ENCODE measurements at places on chromosomes 13 and 19.

GRCh38 chr13:96503481-96503880 is 413.6 kb downstream of the HS6ST3 start:
- DNase-seq = no peak

DNA sequence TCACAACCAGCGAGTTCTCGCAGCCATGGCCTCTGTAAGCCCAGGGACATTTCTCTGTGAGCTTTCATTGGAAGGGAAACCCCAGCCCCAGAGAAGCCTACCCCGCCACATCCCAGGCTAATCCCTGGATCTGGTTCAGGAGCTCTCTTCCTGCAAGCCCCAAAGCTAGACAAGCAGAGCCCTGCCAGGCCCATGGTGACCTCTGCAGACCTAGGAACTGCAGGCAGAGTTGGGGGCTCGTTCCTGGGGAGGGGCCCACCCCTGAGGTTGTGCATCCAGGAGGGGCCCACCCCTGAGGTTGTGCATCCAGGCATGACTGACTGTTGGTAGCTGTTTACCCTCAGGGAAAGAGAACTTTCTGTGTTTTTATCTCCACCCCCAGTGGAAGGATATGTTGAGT is 21.7 kb downstream of the KCTD15 start:
- no peak for DNase-seq

DNA sequence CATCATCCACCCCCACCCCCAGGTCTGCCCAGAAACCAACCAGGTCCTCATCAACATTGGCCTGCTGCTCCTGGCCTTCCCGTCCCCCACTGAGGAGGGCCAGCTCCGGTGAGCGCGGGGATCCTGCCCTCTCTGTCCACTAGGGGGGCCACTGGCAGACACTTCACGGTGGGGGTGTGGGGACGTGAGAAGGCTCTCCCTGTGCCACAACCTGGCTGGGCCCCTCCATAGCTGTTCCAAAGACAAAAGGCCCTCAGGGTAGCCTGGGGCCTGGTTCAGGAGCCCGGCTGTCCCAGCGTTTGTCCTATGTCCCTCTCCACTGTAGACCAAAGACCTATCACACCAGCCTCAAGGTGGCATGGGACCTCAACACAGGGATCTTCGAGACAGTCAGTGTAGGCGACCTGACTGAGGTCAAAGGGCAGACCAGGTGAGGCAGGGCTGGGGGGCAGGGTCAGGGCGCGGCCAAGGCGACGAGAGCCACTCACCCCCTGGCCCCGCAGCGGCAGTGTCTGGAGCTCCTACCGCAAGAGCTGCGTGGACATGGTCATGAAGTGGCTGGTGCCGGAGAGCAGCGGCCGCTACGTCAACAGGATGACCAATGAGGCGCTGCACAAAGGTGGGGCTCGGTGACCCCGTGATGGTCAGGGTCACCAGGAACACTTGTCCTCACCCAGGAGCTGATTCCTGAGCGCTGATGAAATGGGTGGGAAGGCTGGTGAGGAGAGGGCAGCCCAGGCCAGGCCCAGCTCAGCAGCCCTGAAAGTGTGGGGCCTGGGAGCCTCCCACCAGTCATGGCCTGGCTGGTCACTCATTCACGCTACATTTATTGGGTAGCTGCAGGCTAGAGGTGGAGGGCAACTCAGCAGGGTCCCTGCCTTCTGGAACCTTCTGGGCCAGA is 7.9 kb downstream of the DCAF15 start:
- DNase-seq = peak; percentile 35

DNA sequence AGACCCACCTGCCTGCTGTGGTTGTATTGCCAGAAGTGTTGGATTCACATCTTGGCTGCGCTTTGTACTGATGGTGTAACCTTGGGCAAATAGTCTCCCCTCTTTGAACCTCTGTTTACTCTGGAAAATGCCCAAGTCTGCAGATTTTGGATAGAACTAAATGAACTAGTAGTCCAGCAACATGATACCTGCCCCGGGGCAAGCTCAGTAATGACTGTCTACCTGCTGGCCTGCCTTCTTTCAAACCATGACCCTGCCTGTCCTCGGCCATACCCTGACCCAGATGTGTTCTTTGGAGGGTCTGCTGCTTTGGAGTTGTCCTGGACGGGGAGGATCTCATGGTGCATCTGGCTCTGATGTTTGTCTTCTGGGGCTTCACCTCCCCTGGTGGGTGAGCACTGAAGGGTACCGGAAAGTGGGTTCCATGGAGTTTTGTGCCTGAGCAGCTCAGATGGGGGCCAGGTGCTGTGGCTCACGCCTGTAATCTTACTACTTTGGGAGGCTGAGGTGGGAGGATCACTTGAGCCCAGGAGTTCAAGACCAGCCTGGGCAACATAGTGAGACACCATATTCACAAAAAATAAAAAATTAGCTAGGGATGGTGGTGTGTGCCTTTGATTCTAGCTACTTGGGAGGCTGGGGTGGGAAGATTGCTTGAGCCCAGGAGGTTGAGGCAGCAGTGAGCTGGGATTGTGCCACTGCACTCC is 59.5 kb downstream of the TNFRSF19 start:
- DNase-seq = no peak

- peak; percentile 61 for DNase-seq
Observed at GRCh38 chr19:38952395-38953165, 21.8 kb downstream of the MRPS12 start.

All from CD4-positive, alpha-beta T cell treated with Interleukin-21 for 1 hour (primary cell).